Activated CD4-positive, alpha-beta T cell treated with anti-CD3 and anti-CD28 coated beads for 1 hour (primary cell): ENCODE measurements at places on chromosomes 4 and X.

GRCh38 chr4:58749206-58749605, 1639.0 kb upstream of the IGFBP7 start:
- DNase-seq = no peak

GRCh38 chr4:76447393-76447851, 12.4 kb downstream of the SHROOM3 start:
- DNase-seq = no peak

GRCh38 chr4:61579786-61580185, 379.7 kb downstream of the ADGRL3 start:
- DNase-seq = no peak

- DNase-seq = no peak
These were observed 269.2 kb upstream of the DDX53 start for GRCh38 chrX:22730542-22730941.

- no peak for DNase-seq
These were observed 156.6 kb upstream of the TLL1 start for GRCh38 chr4:165716472-165716871.

DNA sequence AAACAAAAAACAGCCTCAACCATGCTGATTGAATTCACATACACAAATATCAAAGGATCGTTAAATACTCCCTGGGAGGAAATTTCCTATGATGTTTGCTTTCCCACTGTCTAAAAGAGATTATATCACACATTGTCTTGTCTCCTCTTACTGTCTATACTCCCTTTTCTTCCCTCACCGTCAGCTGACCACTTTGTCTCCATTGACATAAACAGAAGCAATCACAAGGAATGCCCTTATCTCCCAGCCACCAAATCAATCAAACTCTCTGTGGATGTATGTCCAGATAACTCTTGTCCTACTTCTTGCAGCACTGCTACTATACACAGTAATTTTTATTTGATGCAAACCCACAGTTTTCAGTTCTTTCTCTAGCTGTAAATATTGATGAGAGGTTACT, 12.2 kb upstream of the NUDT9 start:
- no peak for DNase-seq

DNA sequence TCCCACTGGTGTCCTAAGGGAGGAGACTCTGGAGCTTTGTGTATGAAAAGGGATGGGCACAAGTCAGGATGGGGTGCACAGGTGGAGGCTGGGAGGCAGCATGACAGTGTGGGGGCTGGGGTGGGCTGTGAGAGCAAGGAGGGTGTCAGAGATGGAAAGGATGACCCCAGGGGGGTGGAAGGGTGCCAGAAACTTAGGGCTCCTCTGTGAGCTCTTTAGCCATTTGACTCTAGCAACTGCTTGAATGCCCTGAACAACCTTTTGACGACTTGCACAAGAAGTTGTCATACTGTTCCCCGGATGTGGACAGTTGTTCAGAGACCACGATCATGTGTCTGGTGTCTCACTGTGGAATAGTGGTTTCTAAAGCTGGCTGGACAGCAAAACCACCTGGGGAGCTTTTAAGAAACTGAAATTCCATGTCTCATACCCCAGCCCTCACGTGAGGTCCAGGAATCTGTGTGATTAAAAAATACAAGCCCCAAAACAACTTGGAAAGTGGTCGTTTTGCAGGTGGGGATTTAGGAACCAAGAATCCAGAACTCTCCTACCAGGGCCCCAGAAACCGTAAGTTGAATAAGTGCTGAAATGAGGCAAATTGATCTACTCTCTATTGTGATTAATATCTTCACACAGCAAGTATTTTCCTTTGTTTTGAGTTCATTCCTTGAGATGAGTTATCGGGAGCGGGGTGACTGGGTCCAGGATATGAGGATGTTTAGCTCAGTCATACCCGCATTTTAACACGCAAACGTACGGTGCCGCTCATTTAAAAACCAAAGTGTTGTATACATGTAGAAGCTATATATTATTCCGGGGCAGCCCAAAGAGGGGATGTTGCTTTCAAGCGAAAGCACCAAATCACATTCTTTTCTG, 3.4 kb downstream of the RHOH start:
- DNase-seq = peak; percentile 57

- DNase-seq = no peak
These were observed 119.7 kb downstream of the TEX13C start for GRCh38 chrX:125439194-125439849.

GRCh38 chr4:38150766-38151165, 190.6 kb downstream of the PTTG2 start:
- no peak for DNase-seq

- DNase-seq = no peak
These were observed 18.4 kb downstream of the ZNF827 start for GRCh38 chr4:145920205-145920604.

GRCh38 chr4:5037553-5038551, 13.4 kb upstream of the STK32B start:
- DNase-seq = no peak

DNA sequence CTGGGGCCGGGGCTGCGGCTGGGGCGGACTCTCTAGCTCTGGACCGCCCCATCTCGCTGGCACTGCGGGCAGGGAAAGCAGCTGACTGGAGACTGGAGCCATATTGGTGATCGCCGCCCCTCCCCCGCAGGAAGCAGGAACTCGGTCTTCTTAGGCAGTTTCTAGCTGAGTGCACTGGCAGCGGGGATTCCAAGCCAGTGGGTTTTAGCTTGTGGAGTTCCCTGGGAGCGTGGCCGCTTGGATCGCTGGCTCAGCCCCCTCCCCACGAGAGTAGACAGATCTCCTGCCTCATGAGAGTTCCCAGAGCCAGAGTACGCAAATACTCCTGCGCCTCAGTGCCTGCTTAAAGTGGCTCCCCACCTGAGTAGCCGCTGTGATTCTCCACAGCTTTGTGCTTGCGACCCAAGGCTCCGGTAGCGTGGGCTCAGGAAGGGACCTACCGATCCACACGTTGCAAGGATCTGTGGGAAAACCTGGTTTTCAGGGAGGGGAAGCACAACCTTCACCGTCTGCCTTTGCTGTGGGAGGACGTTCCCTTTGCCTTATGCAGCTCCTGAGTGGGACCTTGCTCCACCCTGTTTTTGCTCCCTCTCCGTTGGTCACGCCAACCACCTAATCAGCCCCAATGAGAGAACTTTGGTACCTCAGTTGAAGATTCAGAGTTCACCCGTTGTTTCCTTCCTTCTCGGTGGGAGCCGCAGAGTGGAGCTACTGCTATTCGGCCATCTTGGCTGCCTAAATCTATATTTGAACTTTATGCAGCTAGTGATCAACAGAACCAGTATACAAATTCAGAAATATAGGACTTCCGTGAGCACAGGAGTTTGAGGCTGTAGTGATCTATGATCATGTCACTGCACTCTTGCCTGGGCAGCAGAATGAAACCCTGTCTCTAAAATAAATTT, 803.9 kb upstream of the PCDH10 start:
- DNase-seq = no peak

GRCh38 chr4:168755598-168756477, 254.2 kb downstream of the CBR4 start:
- no peak for DNase-seq

GRCh38 chr4:8442596-8443358, 2.2 kb downstream of the TRMT44 start:
- no peak for DNase-seq

DNA sequence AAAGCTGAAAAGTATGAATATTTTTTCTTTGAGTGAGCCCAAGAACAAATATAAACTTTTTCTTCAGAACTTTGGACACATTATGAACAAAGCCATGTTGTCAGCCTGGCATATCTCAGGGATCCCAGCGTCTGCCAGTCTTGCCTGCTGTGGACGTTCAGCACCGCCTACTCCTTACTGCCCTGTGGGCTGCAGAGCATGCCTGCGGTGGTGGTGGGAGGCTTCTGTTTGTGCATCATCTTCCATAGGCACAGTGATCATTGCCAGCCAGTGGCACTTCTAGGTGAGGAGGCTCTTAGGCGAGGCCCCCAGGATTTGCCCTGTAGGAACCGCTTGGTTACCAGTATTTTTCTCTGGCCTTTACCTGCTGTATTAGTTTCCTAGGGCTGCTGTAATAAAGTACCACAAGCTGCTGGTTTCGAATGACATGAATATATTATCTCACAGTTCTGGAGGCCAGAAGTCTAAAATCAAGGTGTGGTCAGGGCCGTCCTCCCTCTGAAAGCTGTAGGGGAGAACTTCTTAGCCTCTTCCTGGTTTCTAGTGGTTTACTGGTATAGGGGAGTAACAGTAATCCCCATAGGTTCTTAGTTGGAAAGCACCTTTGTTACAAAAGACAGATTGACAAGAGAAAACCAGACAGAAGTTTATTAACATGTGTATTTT, 15.4 kb downstream of the ANXA3 start:
- no peak for DNase-seq

GRCh38 chr4:20666012-20666860, 34.0 kb upstream of the PACRGL start:
- DNase-seq = no peak

DNA sequence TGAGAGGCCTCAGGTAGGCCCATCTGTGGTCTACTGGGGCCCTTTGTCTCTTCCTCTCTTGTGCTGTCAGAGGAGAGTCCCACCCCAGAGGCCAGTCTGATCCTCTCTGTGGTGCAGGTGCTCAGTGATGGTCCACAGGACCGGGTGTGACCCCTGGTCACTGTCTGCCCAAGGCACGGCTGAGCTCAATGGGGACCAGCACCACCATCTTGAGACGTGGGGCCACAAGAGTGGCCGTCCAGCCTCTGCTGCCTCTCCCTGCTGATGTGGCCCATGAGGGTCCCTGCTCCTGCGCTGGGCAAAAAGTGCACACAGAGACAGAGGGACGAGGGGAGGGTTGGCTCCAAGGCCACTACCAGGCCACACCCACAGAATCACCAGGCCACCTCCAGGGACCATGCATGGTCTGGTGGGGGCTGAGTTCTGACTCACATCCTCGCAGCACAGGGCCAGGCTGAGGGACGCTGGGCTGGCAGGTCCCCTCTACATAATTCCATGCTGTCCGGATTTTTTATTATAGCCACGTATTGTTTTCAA, 88.3 kb downstream of the FAM53A start:
- DNase-seq = no peak

GRCh38 chr4:73735231-73735630, 5.1 kb upstream of the CXCL8 start:
- no peak for DNase-seq

DNA sequence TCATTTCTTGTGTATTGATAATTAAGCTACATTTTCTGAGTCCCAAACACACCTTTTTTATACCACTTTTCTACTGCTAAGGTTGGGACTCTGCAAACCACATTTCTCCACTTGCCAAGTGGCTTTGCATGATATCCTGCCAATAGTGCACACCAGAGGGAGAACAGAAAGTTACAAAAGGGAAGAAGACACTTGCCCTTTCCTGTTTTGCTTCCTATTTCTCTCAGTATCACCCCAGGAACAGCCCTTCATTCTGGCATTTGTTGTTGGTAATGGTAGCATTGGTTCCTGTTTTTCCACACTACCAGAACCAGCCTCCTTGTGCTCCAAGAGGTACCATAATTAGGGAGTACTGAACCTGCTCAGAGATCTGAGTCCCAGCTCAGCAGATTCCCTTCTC, 87.1 kb downstream of the HDX start:
- no peak for DNase-seq
